ENCODE measurements at places on chromosomes 4 and X.

GRCh38 chr4:145760176-145760575 is 80.2 kb downstream of the C4orf51 start:
- DNase-seq = no peak

GRCh38 chr4:15469402-15470127 is at the start of gene CC2D2A:
CC2D2A (plus strand) TSS chr4:15469882; CDS start chr4:15475933, 6,051 bp downstream.
- no peak for DNase-seq

DNA sequence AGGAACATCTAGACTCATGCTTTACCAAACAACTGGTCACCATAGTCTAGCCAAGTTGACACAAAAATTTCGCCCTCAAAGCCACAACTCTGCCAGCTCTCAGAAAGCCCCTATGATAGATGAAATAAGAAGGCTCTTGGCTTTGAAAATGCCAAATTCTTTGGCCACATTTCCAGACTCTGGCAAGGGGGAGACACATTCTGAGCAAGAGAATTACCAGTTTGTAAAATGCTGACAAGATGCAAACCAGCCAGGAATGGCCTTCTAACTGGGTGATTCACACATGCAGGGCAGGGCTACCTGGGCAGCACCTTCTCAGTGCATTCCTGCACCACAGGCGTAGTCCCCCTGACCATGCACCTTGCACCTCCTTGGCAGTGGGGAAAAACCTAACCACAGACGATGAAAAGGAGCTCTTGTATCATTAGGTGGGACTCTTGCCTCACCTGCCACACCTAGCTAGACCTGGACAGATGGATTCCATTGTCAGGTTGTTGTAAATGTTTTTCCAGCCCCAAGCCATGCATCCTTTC is 77.4 kb upstream of the CPEB2 start:
- no peak for DNase-seq

DNA sequence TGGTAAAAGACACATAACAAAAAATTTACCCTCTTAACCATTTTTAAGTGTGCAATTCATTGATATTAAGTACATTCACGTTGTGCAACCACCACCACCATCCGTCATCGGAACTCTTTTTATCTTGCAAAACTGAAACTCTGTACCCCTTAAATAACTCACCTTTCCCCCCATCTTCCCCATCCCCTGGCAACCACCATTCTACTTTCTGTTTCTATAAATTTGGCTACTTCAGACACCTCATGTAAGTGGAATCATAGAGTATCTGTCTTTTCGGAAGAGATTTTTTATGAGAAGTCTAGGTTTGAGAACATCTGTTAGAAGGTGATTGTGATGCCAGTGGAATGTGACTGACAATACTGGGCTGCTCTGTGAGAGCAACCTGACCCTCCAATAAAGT is 39.8 kb upstream of the CCDC149 start:
- no peak for DNase-seq

DNA sequence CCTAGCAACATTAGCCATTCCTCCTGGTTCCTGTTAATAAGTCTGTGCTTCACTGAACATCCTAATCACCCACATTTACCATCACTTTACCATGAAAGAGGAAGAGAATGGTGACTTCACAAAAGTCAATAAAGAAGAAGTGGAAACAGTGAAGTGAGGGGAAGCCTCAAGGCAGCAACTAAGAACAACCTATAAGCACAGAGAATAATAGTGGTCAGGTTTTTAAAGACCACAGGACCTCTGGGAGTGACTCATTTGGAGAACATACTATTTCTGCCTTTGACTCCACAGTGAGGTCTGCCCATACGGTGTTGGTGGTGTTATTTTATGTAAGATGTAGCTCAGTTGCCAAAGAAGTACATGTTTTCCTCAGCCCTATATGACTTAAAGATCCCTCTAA is 86.0 kb upstream of the TET2 start:
- DNase-seq = no peak

- no peak for DNase-seq
Observed at GRCh38 chrX:115367951-115368350, 78.4 kb downstream of the LUZP4 start.

GRCh38 chr4:137621056-137621455 is 88.8 kb upstream of the PCDH18 start:
- peak; percentile 34 for DNase-seq

GRCh38 chr4:100295792-100296191 is 105.5 kb upstream of the DDIT4L start:
- DNase-seq = no peak

- no peak for DNase-seq
Observed at GRCh38 chrX:106278951-106279350, 110.8 kb downstream of the PWWP3B start.

DNA sequence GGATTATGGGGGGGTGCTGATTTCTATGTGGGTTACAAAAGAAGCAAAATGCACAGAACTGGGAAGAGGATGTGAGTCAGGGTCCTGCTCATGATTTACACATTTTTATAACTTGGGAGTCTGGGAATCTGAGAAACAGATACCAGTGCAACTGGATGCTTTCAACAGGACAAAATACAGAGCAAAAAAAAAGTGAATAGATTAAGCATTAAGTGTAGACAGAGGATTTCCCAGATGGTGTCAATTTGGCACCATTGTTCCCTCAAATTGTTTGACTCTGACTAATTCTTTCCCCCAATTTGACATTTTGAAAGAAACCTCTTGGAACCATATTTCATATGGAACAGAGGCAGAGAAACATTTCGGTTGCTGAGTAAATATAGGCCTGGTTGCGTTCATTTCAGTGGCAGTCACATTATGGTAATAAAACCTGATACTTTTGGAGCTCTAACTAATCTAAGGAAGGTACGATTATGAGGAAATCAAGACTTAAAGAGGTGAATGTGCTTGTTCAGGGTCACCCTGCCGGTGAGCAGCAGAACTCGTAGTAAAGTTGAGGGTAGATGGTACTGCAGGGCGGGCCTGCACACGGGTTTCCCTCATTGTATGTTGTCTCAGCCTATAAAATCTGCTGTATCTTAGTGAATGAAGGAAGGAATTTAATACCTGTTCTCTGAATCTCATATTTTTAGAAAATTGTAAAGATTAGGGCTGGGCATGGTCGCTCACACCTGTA is 18.7 kb upstream of the CDKL5 start:
- no peak for DNase-seq

- no peak for DNase-seq
Observed at GRCh38 chr4:24471486-24472160, 112.7 kb downstream of the DHX15 start.

GRCh38 chrX:154019633-154020528 is at the start of gene IRAK1:
IRAK1 (minus strand) TSS chrX:154019902; CDS start chrX:154019812, 90 bp downstream.
- DNase-seq = peak; percentile 52

GRCh38 chr4:185210102-185210981 is 944 bp downstream of the SNX25 start:
- peak; percentile 3 for DNase-seq

GRCh38 chrX:103754401-103754800 is 22.2 kb upstream of the PLP1 start:
- DNase-seq = no peak

DNA sequence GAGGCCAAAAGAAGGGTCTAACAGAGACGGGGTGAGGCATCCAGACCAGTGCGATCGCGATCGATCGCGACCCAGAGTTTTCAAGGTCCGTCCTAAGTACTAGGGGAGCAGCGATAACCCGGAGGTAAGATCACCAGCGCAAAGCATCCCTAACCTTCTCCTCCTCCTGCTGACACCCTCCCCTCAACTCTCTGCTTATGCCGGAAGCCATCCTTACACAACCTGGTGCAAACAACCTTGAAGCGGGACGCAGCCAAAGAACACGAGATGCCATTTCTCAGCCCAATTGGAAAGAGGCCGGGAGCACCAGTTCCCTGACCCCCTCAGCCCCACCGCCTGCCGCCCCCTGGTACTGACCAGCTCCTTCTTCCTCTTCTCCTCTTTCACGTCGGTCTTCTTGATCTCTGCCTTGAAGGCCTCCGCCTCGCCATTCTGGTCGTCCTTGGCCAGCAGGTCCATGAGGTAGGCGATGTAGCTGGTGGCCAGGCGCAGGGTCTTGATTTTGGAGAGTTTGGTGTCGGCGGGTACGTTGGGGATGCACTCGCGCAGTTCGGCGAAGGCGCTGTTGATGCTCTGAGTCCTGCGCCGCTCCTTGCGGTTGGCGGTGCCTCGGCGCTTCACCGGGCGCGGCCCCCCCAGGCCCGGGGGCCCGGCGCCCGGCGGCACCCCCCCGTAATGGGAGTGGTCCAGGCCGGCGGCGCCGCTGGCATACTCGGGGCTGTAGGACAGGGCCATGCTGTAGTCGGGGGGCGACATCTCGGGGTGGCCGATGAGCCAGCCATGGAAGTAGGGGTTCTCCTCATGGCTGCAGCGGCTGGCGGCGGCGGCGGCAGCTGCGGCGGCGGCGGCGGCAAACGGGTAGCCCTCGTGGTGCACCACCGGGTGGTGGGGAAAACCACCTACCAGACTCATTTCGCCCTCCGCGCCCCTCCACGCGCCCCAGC is 1.4 kb downstream of the HAND2 start:
- DNase-seq = no peak

GRCh38 chrX:115017455-115017854 is at the start of gene IL13RA2:
IL13RA2 (minus strand) TSS chrX:115017616; CDS start chrX:115017269, 347 bp downstream.
- DNase-seq = peak; percentile 37

GRCh38 chr4:19224820-19225219 is 1026.9 kb upstream of the SLIT2 start:
- DNase-seq = no peak

DNA sequence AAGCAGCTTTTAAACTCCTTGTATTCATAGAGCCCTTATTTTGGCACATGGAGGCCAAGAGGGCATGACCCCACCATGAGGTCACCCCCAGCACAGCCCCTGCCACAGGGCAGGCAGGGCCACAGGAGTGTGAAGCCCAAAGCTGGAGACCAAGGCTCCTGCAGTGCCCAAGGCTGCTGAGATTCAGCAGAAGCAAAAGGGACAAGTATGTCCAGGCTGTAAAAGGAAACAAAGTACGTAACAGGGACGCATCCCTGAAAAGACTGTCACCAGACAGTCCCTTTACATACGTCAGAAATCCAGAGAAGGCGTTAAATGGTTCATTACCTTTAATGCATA is 18.9 kb downstream of the GAK start:
- DNase-seq = no peak

GRCh38 chr4:92520563-92520962 is 216.8 kb downstream of the GRID2 start:
- DNase-seq = no peak

DNA sequence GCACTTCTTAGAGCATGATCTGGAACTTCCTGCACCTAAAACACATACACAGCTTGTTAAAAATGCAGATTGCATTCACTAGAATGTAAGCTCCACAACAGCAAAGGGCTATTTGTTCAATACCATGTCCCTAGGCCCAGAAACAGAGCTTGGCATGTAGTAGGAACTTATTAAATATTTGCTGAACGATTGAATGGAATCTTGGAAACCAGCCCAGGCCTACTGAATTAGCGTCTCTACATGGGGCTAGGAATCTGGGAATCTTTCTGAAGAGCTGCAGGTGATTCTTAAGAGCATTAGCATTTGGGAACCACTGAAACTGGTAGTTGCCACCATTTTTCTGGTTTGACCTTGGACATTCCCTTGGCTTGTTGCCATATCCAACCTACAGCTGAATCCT is 234.1 kb downstream of the STIM2 start:
- DNase-seq = peak; percentile 25

DNA sequence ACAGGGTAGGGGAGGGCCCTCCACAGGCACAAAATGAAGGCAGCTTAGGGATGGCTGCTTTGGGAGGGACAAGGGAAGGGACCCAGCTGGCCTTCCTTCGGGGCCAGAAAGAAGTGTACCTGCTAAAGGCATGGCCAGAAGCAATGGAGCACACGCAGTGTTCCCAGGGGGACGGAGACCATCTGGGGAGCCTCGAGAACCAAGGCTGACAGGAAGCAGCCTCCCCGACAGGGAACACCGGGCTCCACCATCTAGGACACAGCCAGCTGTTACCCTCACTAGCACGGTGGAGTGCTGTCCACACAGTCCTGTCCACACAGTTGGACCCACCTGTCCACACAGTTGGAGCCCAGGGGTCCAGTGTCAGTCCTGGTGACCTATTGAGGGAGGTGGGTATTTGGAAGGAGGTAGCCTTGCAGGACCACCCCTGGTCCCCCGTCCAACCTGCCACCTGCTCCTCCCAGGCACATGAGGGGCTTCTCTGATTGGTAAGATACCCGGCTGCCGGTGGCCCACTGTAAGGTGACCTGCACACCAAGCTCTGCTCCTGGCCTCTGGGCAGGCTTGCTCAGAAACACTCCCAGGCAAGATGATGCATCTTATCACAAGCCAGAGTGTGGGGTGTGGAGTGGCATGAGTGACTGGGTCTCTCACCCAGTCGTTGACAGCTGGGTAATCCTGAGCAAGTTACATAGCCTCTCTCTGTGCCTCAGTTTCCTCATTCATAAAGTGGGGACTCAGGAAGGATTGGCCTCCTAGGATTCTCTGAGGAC is 20.5 kb upstream of the AFAP1 start:
- DNase-seq = no peak

DNA sequence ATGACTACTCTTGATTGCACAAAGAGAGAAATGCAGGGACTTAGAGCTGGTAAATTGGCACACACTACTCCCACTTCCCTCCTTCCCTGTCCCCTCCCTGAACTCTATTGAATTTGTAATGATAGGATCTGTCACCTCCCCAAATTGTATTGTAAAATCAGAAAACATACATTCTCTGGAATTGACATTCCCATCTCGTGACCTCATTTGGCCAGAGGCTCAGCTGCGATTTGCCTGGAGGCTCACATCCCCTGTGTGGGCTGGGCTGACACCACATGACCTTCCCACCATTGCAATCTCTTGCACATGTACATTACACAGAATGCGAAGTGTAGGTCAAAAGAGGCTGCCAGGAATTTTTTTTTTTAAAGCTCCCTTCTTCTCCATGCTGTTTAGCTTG is 172.1 kb downstream of the MID1IP1 start:
- no peak for DNase-seq

- no peak for DNase-seq
Observed at GRCh38 chr4:94208266-94208665, 601 bp downstream of the SMARCAD1 start.

GRCh38 chr4:5478697-5479096 is 229.7 kb downstream of the EVC2 start:
- no peak for DNase-seq

DNA sequence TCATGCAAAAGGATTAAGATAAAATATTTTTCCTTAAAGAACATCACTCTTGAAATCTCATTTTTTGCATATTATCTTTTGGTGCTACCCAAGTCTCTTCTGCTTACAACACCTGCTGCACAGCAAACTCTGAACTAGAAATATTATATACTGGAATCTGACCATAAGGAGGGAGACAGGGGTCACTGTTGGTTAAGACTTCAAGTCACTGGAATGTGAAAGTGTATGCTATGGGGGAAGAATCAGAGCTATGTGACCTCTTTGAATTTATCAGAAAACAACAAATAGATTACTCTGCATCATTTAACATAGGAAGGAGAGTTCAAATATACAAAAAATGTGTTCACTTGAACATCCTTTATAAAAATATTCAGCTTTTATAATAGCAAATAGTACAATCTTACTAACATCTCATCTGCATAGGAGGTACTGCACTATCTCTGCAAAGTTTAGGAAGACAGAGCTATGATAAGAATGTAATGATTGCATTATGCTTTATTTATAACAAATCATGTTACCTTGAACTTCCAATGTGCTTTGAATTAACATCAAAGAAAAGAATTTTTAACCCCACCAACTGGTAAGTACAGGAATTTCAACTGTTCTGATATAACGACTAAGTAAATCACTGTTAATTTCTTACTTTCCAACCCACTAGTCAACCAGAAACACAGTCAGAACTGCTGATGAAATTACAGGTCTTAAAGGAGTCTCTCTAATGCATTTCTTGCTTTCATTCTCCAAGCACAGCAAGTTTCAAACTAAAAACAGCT is 69.8 kb downstream of the ZNF827 start:
- no peak for DNase-seq

- no peak for DNase-seq
Observed at GRCh38 chr4:85534120-85534519, 59.2 kb downstream of the ARHGAP24 start.

- no peak for DNase-seq
Observed at GRCh38 chrX:148947399-148947975, 447.1 kb downstream of the AFF2 start.
